ENCODE measurements at places on chromosomes 5 and 9. TPM values are rescaled to one million over a fixed set of nuclear protein-coding genes. Genes with fewer than 3 reads are reported as not detected.

Gene TLX3
- total RNA-seq, result not detected

DNA sequence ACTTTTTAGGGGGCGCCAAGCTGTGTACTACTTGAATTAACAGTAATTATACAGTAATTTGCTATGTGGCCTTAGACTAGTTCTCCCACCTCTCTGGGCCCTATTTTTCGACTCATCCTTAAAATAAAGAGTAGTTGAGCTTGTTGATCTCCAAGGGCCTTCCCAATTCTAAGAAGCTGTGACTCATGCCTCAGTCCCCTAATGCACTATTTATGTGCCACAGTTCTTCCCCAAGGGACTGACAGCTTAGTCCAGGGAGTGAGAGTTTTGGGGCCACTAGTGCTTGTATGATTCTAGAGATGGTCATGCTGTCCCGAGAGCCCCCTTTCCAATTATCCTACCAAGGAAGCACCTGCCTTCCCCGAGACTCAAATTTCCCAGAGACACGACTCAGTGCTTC lies 149.7 kb downstream of the PAPPA start:
- DNase-seq, result no peak

DNA sequence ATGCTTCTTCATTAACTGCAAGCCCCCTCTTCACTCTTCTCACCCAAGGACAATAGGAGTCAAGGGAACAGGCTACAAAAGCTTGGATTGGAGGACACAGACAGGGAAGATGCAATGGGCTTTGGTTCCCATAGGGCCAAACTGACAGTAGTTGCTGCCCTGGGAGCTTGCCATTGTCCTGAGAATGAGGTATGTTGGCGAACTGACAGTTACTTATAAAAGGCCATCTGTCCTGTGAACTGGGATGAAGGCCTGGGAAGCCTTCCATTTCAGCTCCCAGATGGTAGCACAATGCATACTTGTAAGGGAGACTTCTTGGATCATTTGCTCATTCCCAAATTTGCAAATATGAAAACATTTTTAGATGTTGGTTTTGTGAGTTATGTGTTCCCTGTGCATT lies 88.9 kb downstream of the SNCAIP start:
- DNase-seq, result no peak

DNA sequence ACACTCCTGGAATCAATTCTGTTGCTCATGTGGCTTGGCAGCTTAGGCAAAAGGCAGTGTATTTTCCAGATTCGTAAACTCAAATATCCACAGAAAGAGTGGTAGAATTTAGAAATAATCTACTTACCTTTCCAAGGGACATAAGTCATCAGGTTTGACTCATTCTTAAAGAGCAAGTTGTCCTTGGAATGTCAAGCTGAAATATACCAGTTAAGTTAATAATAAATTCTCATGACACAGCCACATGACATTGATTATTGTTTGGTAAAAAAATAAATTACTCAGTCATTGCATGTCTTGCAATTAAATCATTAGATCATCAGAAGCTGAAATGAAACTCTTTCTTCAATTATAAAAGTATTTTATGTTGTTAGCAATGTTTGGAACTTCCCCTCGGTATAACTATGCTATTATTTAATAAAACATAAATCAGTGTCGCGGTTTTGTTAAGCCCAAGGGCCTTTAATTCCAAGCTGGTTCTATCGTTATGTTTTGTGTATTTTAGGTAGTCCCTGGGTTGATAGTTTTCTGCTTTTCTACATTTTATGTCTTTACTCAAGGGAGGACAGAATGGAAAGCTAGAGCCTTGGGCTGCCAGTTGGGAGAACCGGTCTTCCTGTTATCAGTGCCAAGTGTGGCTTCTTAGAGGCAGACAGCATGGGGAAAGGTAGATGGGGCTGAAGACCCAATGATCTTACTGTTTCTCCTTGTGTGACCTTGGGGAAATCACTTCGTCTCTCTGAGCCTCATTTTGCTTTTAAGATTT lies 79.3 kb upstream of the PRLR start:
- DNase-seq, result no peak

Gene TICAM2
- total RNA-seq, result 2.1 TPM

DNA sequence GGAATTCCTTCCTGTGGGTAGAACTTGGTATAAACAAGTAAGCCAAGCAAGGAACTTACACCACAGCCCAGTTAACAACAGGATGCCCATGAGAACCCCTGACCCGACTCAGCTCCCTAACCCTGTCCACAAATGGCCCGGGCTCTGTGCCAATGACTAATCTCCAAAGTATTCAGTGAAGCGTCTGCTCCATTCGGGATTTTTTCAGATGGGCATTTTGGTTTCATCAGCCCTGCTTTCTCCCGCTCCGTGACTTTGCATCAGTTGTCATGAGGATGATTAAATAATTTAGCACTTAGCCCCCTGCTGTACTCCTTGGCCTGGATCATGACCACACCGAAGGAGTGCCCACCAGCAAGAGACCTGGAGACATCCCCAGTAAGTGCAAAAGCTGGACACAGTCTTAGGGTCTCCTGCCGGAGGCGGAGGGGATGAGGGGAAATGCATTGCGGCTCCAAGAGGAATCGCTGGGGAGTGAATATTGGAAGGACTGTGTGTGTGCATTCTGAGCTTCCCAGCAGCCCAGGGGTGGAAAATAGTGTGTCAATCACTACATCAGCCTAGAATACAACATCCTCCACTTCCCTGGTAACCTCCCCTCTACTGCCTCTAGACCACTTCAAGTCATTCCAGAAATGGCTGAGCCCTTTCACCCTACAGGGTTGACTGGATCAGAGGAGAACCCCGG lies 41.4 kb upstream of the DNAH5 start:
- peak; percentile 79 for DNase-seq

GRCh38 chr5:177336112-177336511 lies 15.4 kb downstream of the LMAN2 start:
- DNase-seq, result no peak

GRCh38 chr9:89606624-89607311 lies 2.0 kb downstream of the GADD45G start:
- DNase-seq, result no peak

Gene DMRTA1
- total RNA-seq, result 0.35 TPM

GRCh38 chr5:68710514-68710913 lies 383.3 kb upstream of the SLC30A5 start:
- no peak for DNase-seq

GRCh38 chr9:119697996-119698395 lies 328.8 kb upstream of the BRINP1 start:
- no peak for DNase-seq

Gene C5orf24
- 59.4 TPM for total RNA-seq

DNA sequence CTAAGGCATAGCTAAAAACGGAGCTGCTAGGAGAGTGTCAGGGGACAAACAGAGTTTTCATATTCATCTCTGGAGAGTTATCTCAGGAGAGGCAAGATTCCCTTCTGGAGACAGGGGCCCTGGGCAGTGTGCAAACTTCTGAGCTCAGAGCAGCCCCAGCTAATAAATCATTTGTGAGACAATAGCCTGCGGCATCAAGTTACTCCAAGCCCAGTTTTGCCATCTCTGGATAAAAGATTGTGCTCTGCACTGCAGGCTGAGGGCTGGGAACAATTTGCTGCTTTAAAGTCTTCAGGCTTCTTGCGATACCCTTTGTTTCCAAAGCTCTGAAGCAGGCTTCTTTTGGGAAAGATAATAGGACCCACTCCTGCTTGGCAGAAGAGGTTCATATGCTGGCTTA lies 164.3 kb upstream of the BRINP1 start:
- DNase-seq, result no peak

Gene UBE2QL1
- total RNA-seq, result not detected

GRCh38 chr5:6498968-6499367 lies 50.3 kb downstream of the UBE2QL1 start:
- no peak for DNase-seq

Gene PCDHB16
- total RNA-seq, result 0.13 TPM

GRCh38 chr5:172899436-172899835 lies 59.8 kb upstream of the RPL26L1 start:
- no peak for DNase-seq

DNA sequence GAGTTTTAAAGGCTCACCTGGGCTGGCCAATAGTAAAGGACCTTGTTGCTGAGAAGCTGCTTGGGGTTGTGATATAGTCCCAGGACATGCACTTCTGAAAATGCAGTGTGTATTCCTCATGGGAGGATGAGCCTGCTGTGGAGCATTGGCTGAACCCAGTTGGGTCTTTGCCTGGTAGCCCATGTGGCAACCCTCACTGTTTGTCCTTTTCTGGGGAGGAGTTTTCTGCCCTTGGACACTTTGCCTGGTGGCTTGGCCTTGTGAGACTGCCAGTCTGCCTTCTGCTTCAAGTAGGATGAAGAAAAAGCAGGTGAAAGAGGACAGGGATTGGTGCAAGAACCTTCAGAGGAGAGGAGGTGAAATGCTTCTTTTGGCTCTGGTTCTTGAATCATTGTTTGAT lies 4.0 kb downstream of the TENT4A start:
- DNase-seq, result no peak

Gene GBGT1
- total RNA-seq, result 17.3 TPM

GRCh38 chr9:100030548-100030947 lies 68.3 kb downstream of the ERP44 start:
- DNase-seq, result no peak

Data from pulmonary artery endothelial cell (primary cell).